T-helper 1 cell (primary cell): ENCODE measurements at places on chromosomes 16 and 17.

DNA sequence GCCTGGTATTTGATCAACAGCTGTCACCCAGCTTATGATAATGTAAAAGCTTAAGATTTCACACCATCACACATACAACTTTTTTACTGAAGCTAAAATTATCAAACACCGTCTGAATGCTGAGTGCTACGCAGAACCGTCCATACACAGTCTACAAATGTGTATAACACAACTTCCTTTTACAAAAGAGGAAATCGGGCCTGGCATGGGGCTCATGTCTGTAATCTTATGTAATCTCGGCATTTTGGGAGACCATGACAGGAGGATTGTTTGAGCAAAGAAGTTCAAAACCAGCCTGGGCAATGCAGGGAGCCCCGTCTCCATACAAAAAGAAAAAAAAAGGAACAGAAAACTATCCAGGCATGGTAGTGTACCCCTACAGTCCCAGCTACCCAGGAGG lies 19.6 kb upstream of the QRICH2 start:
- DNase-seq: no peak

- DNase-seq: no peak
Measured at GRCh38 chr17:77688369-77688768, 270.1 kb upstream of the TNRC6C start.

DNA sequence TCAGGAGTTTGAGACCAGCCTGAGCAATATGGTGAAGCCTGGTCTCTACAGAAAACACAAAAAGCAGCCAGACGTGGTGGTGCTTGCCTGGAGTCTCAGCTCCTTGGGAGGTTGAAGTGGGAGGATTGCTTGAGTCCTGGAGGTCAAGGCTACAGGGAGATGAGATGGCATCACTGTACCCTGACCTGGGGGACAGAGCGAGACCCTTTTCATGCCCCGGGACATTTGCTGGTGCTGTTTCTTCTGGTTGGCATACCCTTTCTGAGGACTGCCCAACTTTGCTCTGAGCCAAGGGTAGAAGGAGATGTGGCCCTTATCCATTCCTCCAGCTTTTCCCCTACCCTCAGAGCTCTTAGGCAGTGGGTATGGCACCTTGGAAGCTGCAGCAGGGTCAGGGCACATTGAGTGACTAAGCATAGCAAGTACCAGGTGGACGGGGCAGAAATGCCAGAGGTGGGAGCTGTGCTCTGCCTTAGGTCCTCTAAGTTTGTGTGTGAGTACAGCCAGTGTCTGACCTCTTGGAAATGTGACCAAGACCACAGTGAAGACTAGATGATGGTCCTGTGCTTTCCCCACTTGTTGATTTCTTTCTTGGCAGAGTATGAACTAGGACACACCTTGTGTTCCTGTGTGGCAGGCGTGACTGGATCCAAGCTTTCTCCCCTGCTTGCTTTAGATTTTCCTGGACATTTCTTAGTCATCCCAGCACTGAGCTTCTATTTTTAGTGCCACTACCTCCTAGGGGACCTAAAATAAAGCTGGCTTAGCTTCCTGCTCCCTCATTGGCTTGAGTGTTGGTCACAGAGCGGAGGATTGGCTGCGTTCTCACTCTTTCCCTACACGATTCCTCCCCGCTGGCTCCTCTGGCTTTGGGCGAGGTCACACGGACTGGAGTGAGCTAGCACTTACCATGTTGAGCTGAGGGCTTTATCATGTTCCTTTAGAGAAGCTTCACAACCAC lies 9.9 kb upstream of the EDC4 start:
- DNase-seq: no peak

DNA sequence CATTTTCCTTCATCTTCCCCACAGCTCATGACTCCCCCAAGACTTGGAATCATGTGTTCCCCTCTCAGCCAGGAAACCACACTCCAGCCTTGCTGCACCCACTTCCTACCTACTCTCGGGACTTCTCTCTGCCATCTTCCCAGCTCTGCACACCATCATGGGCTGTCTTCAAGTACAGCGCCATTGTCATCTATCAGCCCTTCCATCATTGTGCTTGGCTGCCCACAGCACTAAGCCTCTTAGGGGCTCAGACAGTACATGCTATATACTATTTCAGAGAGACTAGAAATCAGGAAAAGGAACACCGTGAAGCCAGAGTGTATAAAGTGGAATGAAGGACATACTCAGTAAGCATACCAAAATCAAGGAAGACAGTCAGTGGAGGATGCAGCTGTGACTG lies 64.7 kb downstream of the CDH11 start:
- DNase-seq: no peak

GRCh38 chr17:47816947-47817346 lies 4.6 kb downstream of the OSBPL7 start:
- no peak for DNase-seq

GRCh38 chr17:33385713-33386112 lies 92.6 kb upstream of the ASIC2 start:
- no peak for DNase-seq

DNA sequence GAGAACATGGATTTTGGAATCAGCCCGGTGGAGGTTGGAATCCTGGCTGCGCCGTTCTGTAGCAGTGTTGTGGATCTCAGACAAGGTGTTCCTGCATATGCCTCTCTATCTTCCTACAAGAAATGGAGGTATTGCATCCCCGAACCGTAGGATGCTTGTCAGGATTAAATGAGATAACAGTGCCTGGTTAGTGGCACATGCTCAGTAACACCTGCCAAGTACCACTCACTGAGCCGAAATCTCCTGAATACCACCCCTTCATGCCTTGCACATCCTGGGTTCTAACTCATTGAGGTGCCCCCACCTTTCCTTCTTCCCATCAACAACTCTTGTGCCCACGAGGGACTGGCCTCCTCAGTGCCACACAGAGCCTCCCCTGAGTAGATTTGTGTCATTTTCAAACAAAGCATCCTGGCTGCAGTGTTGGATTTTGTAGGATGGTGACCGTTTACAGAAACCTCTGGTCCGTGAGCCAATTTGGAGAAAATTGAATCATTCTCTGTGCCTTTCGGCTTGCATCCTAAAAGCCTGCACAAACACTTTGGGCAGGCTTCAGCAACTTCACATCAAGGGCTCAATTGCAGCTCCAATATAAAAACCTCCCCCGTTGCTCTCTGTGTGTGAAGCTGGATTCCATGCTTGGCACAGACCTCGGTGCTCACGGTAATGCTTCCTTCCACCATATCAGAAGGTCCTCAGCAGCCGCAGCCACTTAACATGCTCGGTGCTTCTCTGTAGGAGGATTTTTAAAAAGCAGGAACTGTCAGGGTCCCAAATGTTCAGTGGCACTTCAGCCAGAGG lies 84.2 kb downstream of the WWOX start:
- no peak for DNase-seq

- DNase-seq: no peak
Measured at GRCh38 chr16:68786685-68787418, 49.8 kb downstream of the CDH1 start.
